Dermis microvascular lymphatic vessel endothelial cell (primary cell): ENCODE measurements at places on chromosomes 12 and 14.

GRCh38 chr12:131098178-131098981 is 144.7 kb downstream of the ADGRD1 start:
- no peak for DNase-seq

DNA sequence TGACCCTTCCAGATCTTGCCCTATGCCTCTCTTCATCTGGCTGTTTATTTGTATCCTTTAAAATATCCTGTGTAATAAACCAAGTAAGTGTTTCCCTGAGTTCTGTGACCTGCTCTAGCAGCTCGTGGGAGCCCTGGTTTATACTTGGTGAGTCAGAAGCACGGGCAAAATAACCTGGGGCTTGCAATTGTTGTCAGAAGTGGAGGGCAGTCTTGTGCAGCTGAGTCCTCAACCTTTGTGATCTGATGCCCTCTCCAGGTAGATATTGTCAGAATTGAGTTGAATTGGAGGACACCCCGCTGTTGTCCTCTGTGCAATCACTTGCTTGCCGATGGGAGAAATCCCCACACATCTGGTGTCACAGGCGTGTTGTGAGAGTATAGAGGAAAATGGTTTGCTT is 62.5 kb upstream of the PRICKLE1 start:
- DNase-seq, result no peak

DNA sequence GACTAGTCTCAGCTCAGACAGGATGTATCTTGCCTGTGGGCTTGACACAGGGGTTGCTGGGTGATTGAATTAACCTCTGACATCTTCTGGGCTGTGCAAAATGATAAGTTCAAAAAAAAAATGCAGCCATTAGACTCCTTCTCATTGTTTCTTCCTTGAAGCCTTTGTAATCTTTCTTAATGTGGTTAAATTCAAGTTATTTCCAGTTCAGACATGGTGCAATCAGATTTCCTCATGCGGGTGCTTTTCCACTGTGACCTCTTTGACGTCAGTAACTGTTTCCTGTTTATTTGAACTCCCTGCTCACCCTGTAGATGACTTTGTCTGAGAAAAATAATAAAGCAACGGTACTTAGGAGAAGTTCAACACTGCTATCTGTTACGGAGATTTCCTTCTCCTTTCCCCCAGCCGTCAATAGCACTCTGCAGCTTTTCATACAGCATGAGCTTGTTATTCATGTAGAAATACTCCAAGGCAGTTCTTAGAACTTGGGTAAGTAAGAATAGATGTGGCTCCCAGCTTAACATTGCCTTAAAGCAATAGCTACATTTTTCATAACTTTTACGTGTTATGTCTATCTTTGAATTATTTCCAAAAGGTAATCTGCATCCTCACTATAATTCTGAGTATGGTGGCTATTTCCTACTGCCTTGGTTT is 155.5 kb downstream of the PRKCH start:
- DNase-seq, result peak; percentile 97

DNA sequence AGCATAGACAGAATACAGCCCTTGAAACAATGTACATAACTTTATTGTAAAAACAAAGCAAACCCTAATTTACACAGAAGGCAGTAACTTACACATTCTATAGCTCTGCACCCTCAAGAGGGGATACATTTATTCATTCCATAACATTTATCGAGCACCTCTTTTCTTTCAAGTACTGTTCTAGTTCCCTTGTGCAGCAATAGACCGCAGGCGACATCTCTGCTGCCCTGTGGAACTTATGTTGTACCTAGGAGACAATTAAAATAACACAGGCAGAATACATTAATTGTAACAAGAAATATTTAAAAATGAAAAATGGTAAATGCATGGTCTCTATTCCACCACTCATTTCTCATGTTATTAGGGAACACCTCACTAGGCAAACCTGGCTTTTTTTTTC is 1.4 kb upstream of the ARHGDIB start:
- DNase-seq, result no peak

GRCh38 chr12:111352296-111352993 is 16.4 kb downstream of the PHETA1 start:
- no peak for DNase-seq

DNA sequence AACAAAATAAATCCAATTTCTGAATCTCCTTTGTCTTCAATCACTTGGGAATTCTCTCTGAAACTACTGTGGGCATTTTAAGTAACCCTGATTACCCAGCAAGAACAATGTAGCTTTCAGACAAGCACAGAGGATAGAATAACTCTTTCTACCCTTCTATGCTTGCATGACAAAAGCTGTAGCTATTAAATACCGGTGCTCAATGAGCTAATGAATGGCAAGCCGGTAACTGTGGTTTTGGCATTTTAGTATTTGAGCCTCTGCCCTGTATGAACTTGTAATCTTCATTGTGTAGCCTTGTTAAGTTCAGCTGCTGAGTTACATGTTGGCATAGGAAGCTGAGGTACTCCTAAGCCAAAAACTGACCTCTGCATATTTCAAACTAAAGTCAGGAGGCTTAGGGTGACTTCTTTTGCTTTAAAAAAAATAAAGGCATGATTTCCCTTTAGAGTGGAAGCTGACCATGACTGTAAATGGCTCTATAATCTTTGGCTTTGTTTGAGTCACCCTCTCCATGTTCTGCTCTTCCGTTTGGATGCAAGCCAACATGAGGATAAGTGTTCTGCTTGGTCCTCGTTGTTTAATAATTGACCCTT is 171.0 kb upstream of the HIF1A start:
- DNase-seq, result peak; percentile 87

GRCh38 chr12:52577316-52577715 is 3.7 kb upstream of the KRT74 start:
- no peak for DNase-seq

- no peak for DNase-seq
These were observed 140.5 kb upstream of the LHX5 start for GRCh38 chr12:113612076-113612728.

DNA sequence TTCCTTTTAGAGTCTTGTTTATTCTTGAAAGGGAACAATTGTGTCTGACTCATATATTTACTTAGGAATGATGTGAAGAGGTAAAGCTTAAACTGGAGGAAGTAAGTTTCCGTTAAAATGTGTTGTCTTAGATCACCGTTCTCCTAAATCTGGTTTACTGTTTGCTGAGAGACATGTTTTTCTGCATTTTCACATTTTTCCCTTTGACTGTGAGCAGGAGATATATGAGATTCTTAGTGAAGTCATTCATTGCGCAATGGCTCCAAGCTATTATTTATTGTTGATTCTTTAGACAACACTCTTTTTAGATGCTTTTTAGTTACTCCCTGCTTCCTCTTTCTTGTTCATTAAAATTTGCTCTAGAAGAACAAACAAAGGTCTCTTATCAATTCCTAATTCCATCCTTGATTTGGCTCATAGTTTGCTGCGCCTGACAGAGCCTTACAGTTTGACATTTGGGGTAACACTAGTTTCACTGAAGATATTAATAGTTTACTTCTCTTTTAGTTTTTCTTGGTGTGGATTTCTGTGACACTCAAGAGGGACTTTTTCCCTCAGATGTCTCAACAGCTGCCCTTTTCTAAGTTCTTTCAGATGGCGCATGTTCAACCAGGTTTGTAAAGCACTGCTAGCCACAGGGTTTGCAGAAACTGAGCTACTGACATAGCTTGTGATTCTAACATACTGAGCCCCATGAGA is 11.4 kb downstream of the CLECL1 start:
- DNase-seq, result no peak

GRCh38 chr12:6211421-6211869 is 11.2 kb downstream of the CD9 start:
- no peak for DNase-seq

DNA sequence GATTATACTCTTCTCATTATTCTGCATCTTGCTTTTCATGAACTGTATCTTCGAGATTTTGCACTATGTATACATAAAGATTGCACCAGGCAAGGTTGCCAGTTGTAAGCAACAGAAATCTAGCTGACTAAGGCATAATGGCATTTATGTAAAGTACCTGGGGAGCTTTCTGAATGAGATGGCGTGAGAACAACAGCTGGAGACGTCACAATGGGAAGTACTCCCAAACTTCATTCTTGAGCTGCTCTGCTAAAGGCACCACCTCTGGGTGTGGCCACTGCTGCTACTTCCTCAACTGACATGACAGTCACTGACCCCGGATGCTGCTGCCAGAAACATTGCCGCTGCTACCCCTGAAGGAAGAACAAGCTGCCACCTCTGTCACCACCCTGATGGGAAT is 220.7 kb downstream of the NOVA1 start:
- no peak for DNase-seq

DNA sequence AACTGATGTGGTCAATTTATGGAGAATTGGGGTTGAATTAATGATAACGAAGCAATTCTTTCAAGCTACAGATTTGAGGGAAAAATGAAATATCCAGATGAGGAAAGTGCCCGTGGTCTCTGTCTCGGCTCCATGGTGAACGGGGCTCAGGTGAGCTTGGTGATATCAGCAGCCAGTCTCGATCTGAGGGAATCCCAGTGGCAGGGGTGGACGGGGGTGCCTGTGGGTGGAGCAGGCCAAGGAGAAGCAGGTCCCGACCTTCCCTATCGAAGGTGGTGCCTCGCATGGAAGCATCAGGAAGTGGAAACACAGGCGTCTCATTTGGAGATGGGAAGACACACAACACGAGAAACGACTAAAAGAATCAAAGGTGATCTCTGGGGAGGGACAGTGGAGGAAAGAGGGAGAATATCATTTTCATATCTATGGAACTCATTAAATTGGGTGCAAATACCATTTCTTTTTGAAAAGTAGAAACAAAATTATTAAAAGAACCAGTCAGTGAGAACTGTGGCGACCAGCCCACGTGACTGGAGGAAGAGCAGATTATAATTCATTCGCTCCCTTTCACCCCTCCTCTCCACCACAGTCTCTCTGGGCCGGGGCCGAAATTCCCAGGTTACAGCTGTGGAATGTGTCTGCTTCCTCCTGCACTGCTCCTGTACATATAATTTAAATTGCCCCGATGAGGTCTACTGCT is 354.3 kb upstream of the SFSWAP start:
- no peak for DNase-seq

GRCh38 chr12:62709311-62709710 is 225.6 kb downstream of the PPM1H start:
- DNase-seq, result no peak

- no peak for DNase-seq
These were observed 57.7 kb downstream of the NPAS3 start for GRCh38 chr14:32996343-32996742.

GRCh38 chr14:55707365-55707804 is 127.4 kb downstream of the KTN1 start:
- DNase-seq, result peak; percentile 54

DNA sequence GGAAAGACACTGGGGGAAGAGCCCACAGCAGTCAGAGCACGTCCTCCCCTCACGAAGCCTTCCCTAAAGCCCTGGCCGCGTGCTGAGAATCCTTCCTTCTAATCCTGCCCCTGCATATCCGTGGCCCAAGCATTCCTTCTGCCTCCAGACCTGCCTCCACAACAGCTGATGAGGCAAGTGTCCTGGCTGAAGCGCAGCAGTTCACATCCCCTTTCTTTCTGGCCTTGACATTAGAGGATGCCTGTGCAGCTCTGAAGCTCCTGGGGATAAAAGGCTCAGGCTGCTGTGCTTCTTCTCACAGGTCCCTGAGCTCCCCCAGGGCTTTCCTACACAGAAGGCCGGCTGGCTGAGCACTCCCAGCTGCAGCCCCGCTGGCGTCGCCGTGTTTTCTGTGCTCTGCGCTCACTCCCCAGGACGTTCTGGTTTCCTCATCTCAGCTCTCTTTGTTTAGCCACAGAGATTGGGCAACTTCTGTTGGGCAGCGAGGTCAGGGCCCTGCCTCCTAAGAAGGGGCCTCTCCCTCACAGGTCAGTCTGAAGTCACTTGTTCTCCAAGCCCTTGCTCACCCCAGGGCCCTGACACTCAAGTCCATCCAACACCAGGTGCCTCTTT is 45.8 kb downstream of the NINJ2 start:
- DNase-seq, result no peak

- DNase-seq, result no peak
These were observed 58.6 kb downstream of the MON2 start for GRCh38 chr12:62525271-62525670.

GRCh38 chr12:117718559-117718958 is 250.2 kb downstream of the KSR2 start:
- no peak for DNase-seq

GRCh38 chr12:104870797-104871196 is 87.3 kb downstream of the SLC41A2 start:
- no peak for DNase-seq
